ENCODE measurements at places on chromosomes 13 and 19.

- DNase-seq: no peak
These were observed 128.8 kb upstream of the GJB6 start for GRCh38 chr13:20360835-20361412.

GRCh38 chr19:19540715-19541515, 2.9 kb downstream of the CILP2 start:
- peak; percentile 63 for DNase-seq

GRCh38 chr19:5977222-5977784, 637 bp downstream of the RANBP3 start:
- DNase-seq: no peak

DNA sequence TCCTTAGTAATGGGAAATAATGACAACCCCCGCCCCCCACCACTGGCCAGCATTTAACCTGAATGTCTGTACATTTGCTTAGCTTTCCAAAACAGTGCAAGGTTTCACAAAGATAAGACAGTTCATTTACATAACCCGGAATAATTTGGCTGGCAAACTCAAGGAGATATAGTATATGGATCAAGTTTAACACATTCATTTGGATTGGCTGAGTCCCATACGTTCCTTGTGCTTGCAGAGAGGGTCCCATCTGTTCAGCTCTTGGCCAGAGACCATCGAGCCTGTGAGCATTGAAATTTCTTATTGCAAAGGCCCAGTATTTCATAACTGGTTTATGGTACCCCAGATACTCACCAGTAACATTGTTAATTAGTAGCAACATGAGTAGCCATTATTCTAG, 116.5 kb downstream of the GPC6 start:
- DNase-seq: no peak

- no peak for DNase-seq
These were observed 53.5 kb upstream of the ZNF507 start for GRCh38 chr19:32291876-32292275.

- DNase-seq: no peak
These were observed 222.4 kb downstream of the SPRY2 start for GRCh38 chr13:80118506-80118905.

DNA sequence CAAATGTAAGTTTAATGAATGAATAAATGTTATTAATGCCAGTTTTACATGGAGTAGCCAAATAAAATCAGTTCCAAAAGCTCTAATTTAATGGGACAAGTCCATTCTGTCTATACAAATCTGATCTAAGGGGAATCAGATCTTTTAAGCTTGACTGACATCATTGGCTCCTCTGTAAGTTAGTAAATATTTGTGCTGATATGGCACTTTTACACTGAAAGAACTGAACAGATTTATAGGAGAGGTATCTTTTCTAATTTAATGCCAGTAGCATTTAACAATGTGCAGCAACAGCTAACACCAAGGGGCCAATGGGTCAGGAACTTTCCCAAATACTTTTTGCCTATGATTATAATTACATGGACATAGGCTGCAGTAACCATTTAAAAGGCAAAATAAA, 832.3 kb downstream of the PCDH17 start:
- no peak for DNase-seq

- no peak for DNase-seq
These were observed 1.8 kb upstream of the MBNL2 start for GRCh38 chr13:97220151-97220900.

DNA sequence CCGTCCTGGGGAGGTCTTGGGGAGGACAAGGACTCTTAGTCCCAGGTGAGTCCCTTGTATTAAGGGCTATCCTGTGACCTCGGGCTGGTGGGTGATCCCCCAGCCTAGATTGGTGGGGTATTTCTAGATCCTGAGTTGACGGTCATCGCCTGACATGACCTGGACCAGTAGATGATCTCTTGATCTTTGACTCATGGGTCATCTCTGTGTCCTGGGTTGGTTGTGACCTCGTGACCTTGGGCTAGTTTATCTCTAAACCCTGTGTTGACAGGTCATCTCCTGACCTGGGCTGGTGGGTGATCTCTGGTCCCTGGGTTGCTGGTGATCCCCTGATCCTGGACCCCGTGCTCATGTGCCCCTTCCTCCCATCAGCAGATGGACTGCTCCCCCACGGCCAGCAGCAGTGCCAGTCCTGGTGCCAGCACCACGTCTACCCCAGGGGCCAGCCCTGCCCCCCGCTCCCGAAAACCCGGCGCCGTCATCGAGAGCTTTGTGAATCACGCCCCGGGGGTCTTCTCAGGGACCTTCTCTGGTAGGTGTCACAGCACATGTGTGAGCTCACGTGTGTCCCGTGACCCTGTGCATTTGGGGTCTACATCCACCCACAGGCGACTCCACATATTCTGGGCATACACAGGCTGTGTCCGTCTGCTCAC, 6.3 kb downstream of the MIDN start:
- DNase-seq: no peak

GRCh38 chr19:33767898-33768413, 28.7 kb upstream of the KCTD15 start:
- DNase-seq: no peak

DNA sequence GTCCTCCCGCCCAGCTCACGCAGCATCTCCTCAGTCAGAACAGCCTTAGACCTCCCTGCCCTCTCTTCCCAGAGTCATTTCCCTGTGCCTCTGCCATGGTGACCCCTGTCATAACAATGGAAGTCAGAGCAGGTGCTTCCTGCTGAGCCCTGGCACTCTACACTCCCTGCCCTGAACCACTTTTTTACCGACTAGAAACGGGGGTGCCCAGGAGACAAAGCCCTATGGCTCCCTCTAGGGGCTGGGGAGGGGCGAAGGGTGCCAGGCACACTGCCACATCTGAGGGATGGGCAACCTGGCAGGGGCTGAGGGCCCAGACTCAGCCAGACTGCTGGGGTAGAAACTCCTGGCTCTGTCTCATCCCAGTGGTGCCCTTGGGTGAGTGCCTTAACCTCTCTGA, 16.4 kb downstream of the ZNF574 start:
- DNase-seq: no peak

DNA sequence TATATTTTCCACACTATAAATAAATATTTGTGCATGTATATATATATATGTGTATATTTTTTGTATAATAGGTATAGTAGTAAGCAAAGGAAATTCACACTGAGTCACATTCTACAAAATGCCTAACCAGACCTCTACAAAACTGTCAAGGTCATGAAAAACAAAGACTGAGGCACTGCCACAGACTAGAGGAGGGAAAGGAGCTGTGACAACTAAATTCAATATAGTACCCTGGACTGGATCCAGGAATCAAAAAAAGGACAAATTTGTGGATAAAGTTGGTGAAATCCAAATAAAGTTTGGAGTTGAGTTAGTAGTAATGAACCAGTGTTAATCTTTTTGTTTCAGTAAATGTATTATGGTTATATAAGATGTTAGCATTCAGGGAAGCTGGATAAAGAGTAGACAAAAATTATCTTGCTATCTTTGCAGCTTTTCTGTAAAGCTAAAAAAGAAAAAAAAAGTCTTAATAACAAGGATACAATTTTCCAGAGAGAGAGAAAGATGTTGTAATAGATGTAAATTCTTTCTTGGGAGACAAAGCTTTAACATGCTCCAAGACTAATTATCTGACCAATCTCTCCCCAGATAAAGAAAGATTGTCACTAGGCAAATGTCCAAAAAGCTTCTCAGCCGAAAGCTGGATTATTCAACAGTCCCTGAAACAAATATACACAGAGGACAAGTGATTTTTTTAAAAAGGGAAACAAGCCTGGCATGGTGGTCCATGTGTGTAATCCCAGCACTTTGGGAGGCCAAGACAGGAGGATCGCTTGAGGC, 19.1 kb downstream of the SYDE1 start:
- no peak for DNase-seq

DNA sequence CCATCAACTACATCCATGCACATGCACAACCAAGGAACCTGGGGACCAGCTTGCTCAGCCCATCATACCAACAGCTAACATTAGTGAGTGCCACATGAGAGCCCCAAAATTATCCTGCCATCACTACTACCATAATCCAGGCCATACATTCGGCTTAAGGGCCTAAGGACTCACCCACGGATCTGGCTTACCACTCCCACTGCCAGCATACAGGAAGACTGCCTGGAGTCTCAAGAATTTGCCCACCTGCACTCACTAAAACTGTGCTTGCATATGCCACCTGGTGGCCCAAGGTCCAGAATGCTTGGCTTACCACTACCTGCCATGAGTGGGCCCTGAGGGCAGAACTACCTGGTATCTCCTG, 1562.9 kb upstream of the PRR20A start:
- no peak for DNase-seq

DNA sequence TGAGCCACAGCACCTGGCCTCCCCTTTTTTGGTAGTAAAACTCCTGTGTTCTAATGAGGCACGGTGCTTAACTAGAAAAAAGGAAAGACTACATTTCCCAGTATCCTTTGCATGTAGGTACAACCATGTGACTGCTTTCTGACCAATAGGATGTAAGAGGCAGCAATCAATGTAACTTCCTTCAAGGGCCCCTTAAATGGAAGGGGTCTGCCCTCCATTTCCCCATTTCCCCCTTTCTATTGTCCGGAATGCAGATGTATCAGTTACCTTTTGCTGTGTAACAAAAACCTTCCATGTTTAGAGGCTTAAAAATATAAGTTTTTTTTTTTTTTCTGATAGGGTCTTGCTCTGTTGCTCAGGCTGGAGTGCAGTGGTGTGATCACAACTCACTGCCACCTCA, 2.2 kb downstream of the GPR32 start:
- DNase-seq: no peak

GRCh38 chr19:30085394-30085793, 143.4 kb downstream of the URI1 start:
- no peak for DNase-seq

DNA sequence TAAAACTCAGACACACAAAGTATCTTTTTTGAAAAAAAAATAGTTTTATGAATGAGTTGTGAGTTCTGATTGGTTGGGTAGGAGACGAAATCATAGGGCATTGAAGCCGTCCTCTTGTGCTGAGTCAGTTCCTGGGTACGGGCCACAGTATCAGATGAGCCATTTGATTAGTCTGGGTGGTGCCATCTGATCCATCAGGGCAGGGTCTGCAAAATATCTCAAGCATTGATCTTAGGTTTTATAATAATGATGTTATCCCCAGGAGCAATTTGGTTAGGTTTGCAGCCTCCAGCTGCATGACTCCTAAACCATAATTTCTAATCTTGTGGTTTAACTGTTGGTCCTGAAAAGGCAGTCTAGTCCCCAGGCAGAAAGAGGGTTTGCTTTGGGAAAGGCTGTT, 1310.6 kb downstream of the SLITRK1 start:
- DNase-seq: no peak

DNA sequence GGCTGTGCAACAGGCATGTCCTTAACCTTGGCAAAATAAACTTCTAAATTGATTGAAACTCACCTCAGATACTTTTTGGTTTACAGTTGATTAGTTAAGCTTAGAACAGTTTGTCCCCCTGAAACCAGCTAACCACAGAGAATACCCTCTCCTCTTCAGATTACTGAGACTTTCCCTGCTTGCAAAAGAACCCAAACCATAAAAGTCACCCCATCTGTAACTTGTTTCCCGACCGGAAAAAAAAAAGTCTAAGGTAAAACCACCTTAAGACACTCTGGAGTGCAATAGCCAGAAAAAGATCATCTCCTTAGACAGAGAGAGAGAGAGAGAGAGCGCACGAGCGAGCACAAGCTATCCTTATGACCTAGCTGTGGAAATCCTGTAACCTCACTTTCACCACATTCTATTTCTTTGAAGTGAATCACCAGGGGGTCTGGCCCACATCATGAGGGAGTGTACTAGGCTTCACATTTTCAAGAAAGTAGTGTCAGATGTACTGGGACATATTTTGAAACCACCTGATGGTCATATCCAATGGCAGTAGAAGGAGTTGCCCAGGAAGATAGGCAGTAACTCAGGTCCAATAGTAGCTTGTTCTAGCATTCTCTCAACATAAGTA, 11.1 kb upstream of the GTF2F2 start:
- no peak for DNase-seq

- DNase-seq: no peak
These were observed 52.7 kb upstream of the RFXAP start for GRCh38 chr13:36766295-36766694.

DNA sequence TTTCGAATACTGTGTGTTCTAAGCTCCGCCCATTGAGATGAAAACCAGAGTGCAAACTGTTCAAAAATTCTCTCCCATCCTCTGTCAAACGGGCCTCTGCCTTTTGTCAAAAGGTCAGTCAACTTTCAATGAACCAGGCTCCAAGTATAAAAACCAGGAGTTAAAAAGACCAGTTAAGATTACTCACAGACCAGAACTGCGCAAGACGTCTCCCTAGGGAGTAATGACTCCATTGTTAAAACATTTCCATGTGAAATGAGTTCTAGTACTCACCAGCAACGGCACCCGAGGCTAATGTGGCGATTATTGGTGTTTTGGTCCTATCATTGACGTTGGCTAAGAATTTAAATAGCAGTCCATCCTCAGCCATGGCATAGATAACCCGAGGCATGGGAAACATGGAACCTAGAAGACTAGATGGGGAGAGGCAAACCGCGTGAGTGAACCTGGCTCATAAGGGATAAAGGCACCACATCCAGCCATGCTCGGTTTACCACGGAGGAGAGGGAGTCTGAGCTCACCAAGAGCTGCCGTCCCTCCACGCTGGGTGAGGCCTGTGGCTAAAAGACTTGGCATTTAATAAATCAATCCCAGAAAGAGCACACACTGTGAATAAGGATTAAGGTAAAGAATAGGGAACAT, 73.3 kb downstream of the SLC7A1 start:
- DNase-seq: no peak

DNA sequence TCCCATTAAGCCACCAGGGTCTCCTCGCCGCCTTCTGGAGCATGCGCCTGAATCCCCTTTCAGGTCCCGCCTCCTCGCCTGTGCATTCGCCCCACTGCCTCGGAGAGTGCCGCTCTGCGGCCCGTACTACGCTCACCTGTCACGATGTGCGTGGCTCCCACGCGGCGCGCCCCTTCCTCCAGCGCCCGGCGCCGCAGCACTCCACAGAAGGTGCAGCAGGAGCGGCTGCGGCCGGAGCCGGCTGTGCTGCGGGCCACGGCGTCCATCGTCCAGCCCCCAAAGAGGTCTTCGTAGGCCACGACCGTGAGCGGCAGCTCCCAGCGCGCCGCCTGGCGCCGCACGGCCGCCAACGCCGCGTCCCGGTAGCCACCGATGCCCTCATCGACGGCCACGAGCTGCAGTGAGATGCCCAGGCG, 4.3 kb downstream of the CTU1 start:
- no peak for DNase-seq

DNA sequence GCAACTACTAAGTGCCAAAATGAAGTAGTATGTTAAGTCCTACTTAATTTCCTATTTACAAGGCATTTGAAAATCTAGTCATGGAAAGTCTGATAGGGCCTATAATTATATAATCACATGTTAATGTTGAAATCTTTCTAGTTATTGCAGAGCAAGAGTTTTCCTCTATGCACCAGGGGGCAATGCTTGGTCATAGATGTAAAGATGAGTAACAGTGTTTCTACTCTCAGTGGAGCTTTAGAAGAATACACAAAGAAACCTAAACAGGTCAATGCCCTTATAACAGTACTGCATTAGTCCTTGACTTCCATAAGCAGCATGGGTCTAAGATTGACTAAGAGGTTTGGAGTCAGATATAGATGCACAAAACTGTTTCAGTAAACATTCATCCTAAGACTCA, 218.7 kb downstream of the KCTD12 start:
- DNase-seq: no peak

GRCh38 chr19:34226036-34226435, 28.3 kb upstream of the GARRE1 start:
- no peak for DNase-seq

GRCh38 chr13:112697756-112698655, 8.2 kb downstream of the ATP11A start:
- DNase-seq: no peak

All from effector memory CD4-positive, alpha-beta T cell (primary cell).